HCT116 (cell line): ENCODE measurements at places on chromosomes 1 and 21.

GRCh38 chr1:92755541-92756461, 29.1 kb downstream of the EVI5 start:
- no peaks in the 10 kb centered on the region for H3K36me3 ChIP-seq
- no peak overlapping the region for H3K27ac ChIP-seq
- DNase-seq: no peak
- H3K27me3 ChIP-seq: no peaks in the 10 kb centered on the region
- peaks cover 8% of the 10 kb centered on the region for H3K4me1 ChIP-seq
- H3K4me3 ChIP-seq: no peak overlapping the region

DNA sequence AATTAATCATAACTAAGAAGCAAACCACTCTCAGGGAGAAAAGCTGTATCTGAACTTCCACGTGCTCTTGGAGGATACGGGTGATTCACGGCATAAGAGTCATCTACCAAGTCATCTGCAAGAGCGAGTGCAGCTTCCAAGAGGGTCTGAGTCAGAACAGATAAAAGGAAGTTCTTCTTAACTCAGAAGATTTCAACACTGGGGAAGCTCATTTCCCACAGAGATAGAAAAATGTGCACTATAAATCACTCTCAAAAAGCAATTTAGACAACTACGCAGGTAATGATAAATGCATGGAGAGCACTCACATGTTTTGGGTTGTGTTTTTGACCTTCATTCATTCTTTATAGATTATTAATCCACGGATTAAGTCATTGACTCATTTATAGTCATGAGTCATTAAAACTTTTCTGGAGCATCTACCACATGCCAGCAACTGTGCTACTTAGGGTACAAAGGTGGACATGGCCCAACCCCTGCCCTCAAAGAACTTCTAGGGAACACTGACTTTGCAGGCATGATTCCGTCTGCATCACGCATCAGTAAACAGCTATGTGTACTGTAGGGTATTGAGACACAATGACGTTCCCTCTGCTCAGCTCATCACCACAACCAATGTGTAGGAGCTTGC, 20.8 kb downstream of the KCNJ15 start:
- H3K4me3 ChIP-seq: no peak overlapping the region
- no peaks in the 10 kb centered on the region for H3K4me1 ChIP-seq
- H3K27me3 ChIP-seq: no peaks in the 10 kb centered on the region; the same call in 1 of the 2 replicates
- no peaks in the 10 kb centered on the region for H3K36me3 ChIP-seq
- DNase-seq: no peak

DNA sequence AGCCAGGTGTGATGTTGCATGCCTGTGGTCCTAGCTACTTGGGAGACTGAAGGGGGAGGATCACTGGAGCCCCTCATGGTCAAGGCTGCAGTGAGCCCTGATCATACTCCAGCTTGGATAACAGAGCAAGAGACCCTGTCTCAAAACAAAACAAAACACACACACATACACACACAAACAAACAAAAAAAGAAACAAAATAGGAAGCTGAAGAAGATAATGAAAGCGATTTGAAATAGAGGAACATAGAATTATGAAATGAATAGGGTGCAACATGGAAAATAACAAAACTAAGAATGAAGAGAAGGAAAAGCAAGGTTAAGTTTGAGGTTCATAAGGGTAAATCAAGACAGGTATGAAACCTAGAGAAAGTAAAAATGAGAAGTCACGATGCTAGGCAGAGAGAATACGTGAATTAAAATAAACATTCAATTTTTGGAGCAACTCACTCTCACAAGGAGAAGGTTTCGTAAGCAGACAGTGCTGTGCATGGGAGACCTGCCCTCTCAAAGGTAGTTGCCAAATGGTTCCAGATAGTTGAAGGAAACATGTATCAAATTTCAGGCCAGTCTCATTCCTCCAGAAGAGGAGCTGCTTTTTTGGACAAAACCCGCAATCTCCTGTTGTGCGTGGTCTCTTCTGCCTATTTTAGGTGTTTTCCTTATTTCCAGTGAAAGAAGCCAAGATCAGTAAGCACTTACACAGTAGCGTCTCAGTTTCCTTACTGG, 3.3 kb downstream of the CD46 start:
- H3K27me3 ChIP-seq: no peaks in the 10 kb centered on the region
- H3K4me3 ChIP-seq: no peak overlapping the region

- no peak overlapping the region for H3K27ac ChIP-seq
- H3K4me3 ChIP-seq: no peak overlapping the region
- no peak for DNase-seq
- H3K27me3 ChIP-seq: peaks cover 43% of the 10 kb centered on the region
Observed at GRCh38 chr1:37763791-37764413, 1.0 kb downstream of the EPHA10 start.

GRCh38 chr1:179091691-179092165, 9.9 kb downstream of the TOR3A start:
- no peak for DNase-seq
- H3K4me3 ChIP-seq: no peak overlapping the region
- no peaks in the 10 kb centered on the region for H3K4me1 ChIP-seq
- H3K27ac ChIP-seq: no peak overlapping the region
- peaks cover 4% of the 10 kb centered on the region for H3K36me3 ChIP-seq

- no peak for DNase-seq
- no peak overlapping the region for H3K27ac ChIP-seq
- H3K4me3 ChIP-seq: no peak overlapping the region
- H3K36me3 ChIP-seq: no peaks in the 10 kb centered on the region
- no peaks in the 10 kb centered on the region for H3K4me1 ChIP-seq
Observed at GRCh38 chr1:195789321-195789720, 818.9 kb downstream of the KCNT2 start.

DNA sequence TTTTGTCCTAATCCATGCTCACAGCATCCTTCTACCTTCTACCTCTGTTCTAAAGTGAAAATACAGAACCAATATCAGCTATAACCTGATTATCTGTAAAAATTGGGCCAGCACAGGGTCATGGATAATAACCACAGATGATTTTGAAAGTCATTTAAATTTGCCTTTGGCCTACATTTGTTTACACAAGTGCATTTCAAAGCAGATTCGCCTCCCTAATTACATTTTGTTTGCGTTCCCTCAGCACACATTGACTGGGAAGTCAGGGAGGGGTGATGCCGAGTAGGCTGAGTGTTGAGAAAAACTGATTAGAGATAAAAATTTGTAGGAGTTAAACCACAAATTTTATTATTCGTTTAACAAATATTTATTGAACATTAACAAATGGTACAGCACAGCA, 19.2 kb upstream of the RGS8 start:
- H3K36me3 ChIP-seq: no peaks in the 10 kb centered on the region
- H3K27ac ChIP-seq: no peak overlapping the region
- DNase-seq: no peak
- H3K27me3 ChIP-seq: no peaks in the 10 kb centered on the region

DNA sequence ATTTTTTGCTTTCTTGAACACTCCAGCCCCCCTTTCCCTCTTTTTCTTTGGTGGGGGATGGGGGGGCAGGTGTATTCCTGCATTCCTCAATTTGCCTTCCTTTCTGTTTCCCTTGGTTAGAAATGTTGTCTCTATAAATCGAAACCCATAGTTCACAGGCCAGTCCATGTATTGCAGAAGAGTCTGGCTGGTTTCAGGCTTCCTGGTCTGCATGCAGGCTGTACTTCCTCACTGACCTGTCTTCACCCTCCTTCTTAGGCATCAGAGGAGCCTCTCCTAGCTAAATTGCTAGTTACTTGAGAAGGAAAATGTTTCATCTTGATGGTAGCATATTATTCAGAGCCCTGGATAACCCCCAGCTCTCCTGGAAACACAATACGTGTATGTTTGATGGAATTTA, 140.0 kb downstream of the SPATA46 start:
- H3K36me3 ChIP-seq: no peaks in the 10 kb centered on the region
- H3K27me3 ChIP-seq: no peaks in the 10 kb centered on the region
- H3K4me3 ChIP-seq: no peak overlapping the region
- H3K27ac ChIP-seq: no peak overlapping the region

GRCh38 chr21:37281993-37282392, 14.9 kb upstream of the VPS26C start:
- DNase-seq: no peak
- no peaks in the 10 kb centered on the region for H3K36me3 ChIP-seq
- no peaks in the 10 kb centered on the region for H3K4me1 ChIP-seq
- H3K4me3 ChIP-seq: no peak overlapping the region
- H3K27ac ChIP-seq: no peak overlapping the region
- H3K27me3 ChIP-seq: no peaks in the 10 kb centered on the region

- peak overlapping the region; percentile 44; the same call in 1 of the 2 replicates for H3K27ac ChIP-seq
- no peak overlapping the region for H3K4me3 ChIP-seq
- no peak for DNase-seq
- no peaks in the 10 kb centered on the region for H3K27me3 ChIP-seq
Observed at GRCh38 chr1:219798283-219799030, 129.9 kb downstream of the SLC30A10 start.

- H3K4me1 ChIP-seq: no peaks in the 10 kb centered on the region
- H3K27me3 ChIP-seq: no peaks in the 10 kb centered on the region
- peaks cover 7% of the 10 kb centered on the region; the same call in 1 of the 2 replicates for H3K36me3 ChIP-seq
- no peak overlapping the region for H3K27ac ChIP-seq
- no peak overlapping the region for H3K4me3 ChIP-seq
Observed at GRCh38 chr1:85692730-85693314, 15.4 kb downstream of the ZNHIT6 start.

DNA sequence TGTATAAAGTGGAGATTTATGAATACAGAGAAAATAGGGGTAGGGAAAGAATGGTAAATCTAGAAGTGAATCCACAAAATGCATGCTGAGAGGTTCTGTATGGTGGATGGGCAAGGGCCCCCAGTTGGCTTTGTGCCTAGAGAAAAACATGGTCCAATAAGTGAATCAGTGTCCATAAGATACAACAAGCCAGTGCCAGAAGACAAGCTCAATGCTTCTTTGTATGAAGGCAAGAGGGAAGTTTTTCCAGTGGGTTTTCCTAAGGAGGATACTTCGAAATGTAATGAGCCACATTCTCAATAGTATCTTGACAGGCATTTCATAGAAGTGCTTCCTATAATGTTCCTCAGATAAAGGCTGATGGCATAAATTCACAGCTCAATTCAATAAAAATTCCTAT, 169.4 kb upstream of the HMCN1 start:
- H3K36me3 ChIP-seq: no peaks in the 10 kb centered on the region
- no peaks in the 10 kb centered on the region for H3K27me3 ChIP-seq
- H3K27ac ChIP-seq: no peak overlapping the region
- DNase-seq: no peak

DNA sequence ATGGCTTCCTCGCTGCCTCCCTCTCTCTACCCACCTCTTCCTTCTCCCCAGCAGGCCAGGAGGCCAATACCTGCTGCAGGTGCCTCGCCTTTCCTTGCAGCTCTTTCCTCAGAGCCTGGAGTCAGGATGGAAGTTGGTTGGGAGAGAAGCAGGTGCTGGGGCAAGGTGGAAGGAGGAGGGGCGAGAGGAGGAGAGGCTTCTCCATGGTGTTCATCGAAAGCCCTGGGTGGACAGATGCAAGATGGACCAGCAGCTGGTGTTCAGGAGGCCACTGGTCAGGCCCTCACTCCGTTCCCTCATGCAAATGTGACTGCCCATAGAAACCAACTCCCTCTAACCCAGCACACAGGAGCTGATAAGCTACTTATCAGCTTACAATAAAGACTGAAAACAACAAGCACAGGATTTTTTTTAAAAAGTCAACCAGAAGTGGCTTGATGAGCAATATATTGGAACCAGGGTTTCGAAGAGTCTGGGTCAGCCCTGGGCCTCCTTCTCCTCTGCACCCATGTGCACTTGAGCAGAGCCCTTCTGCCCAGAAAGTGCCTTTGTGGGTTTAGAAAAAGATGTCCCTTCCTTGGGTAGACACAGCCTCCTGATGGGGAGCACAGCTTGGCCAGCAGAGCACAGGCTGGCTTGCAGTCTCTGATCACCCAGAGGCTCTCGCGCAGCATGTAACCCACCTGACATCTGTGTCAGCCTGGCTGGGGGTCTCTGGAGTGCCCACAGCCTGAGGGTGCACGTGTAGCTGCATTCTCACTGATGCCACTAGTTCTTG, 16.6 kb upstream of the GSTM4 start:
- H3K4me3 ChIP-seq: no peak overlapping the region
- H3K36me3 ChIP-seq: no peaks in the 10 kb centered on the region
- peaks cover 29% of the 10 kb centered on the region for H3K4me1 ChIP-seq
- no peaks in the 10 kb centered on the region for H3K27me3 ChIP-seq
- DNase-seq: no peak

- H3K27me3 ChIP-seq: no peaks in the 10 kb centered on the region
- no peaks in the 10 kb centered on the region for H3K36me3 ChIP-seq
- H3K4me3 ChIP-seq: no peak overlapping the region
- no peaks in the 10 kb centered on the region for H3K4me1 ChIP-seq
- H3K27ac ChIP-seq: no peak overlapping the region
Observed at GRCh38 chr1:243378669-243379068, 122.8 kb downstream of the SDCCAG8 start.

- peaks cover 11% of the 10 kb centered on the region for H3K4me1 ChIP-seq
- no peak overlapping the region for H3K27ac ChIP-seq
Observed at GRCh38 chr1:31769720-31770390, 5.7 kb upstream of the ADGRB2 start.

GRCh38 chr1:119266858-119267257, 101.7 kb upstream of the HAO2 start:
- no peak overlapping the region for H3K27ac ChIP-seq
- H3K36me3 ChIP-seq: no peaks in the 10 kb centered on the region
- no peak overlapping the region for H3K4me3 ChIP-seq
- no peaks in the 10 kb centered on the region for H3K4me1 ChIP-seq
- H3K27me3 ChIP-seq: no peaks in the 10 kb centered on the region
- DNase-seq: no peak

DNA sequence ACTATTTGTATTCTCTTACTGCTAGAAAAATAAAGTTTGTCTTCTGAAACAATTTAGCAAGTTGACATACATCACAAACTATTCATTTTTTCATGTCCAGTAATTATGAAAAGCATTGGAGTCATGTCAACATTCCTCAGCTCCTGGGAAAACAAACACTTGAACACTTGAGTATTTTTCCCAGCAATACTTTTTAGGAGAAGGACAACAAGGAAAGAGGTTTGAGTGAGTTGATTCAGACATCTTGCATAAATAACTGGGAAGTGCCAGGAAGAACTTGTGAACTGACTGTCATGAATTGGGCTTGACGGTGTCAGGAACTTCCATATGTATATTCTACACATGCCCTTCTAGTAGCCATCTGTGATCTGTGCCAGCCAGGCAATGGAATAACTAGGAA, 195.6 kb downstream of the HMCN1 start:
- no peaks in the 10 kb centered on the region for H3K36me3 ChIP-seq
- H3K27ac ChIP-seq: no peak overlapping the region
- no peak for DNase-seq
- H3K4me3 ChIP-seq: no peak overlapping the region
- H3K27me3 ChIP-seq: no peaks in the 10 kb centered on the region

DNA sequence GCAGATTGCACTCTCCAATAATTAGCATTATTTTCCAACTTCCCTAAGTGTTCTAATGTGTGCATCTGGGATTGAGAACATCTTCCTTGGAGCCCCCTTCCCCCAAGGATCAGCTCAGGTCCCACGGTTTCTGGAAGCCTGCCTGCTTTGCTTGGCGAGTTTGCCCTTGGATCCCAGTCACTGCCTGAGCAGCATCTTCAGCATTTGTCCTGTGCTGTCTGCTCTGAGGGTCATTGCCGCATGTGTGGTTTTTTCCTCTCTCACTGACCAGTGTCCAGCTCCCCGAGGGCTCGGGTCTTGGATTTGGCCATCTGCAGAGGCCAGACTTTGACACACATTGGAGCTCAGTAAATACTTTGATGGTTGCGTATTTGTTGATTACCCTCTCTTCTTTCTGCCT, 18.1 kb downstream of the VANGL2 start:
- no peak overlapping the region for H3K4me3 ChIP-seq
- no peaks in the 10 kb centered on the region for H3K4me1 ChIP-seq
- no peaks in the 10 kb centered on the region for H3K36me3 ChIP-seq
- no peaks in the 10 kb centered on the region for H3K27me3 ChIP-seq

GRCh38 chr1:61914823-61915482, 172.7 kb downstream of the PATJ start:
- no peaks in the 10 kb centered on the region for H3K27me3 ChIP-seq
- no peaks in the 10 kb centered on the region for H3K36me3 ChIP-seq
- no peak overlapping the region for H3K4me3 ChIP-seq
- peak; percentile 37 for DNase-seq
